NCI-H1092 (cell line): ENCODE measurements at places on chromosomes 1 and 21.

DNA sequence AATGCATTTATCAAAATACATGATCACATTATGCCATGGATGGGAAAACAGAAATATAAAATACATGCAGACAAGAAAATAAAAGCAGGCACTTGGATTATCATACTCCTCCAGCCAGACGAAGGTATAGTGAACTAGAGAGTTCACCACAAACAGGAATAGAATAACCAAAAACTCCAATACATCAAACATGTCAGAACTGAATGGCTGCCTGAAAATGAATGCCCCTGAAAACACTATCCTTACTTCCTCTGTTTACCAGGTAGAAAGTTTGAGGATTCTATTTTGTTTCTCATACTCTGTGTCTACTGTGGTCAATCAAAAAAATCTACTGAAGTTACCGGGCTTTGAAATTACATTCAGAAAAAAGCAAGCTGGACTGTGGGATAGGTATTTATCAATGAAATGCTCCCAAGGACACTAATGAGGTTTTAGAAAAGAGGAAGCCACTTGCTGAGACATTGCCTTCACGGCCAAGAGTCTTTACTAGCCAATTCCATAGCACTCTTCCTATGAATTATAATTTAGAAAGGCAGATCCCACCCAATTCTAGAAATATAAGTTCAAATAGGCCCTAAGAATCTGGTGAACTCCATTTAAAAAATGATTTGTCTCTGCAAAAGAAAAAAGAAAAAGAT lies 197.7 kb downstream of the SMYD3 start:
- no peak for DNase-seq

DNA sequence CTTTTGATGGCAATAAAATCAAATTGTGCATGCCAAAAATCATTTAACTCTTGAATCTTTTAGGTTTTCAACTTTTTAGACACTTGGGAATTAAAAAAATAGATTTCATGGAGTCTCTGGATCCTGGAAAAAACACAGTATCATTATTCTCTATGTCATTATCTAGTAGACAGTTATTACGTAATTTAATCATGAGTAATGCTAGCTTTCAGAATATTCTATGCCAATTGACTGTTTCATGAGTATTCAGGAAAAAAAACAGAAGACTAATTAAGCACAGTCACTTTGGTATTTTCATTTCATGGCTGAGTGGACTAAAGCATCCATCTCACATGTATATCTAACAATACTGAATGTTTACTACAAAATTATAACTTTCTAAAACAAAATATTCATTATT lies 44.0 kb downstream of the ODF2L start:
- no peak for DNase-seq

- no peak for DNase-seq
Measured at GRCh38 chr1:236128646-236129178, 13.6 kb upstream of the GPR137B start.

- no peak for DNase-seq
Measured at GRCh38 chr1:10622910-10623685, 148.3 kb downstream of the PEX14 start.

- no peak for DNase-seq
Measured at GRCh38 chr1:201014816-201015200, 8.7 kb downstream of the KIF21B start.

DNA sequence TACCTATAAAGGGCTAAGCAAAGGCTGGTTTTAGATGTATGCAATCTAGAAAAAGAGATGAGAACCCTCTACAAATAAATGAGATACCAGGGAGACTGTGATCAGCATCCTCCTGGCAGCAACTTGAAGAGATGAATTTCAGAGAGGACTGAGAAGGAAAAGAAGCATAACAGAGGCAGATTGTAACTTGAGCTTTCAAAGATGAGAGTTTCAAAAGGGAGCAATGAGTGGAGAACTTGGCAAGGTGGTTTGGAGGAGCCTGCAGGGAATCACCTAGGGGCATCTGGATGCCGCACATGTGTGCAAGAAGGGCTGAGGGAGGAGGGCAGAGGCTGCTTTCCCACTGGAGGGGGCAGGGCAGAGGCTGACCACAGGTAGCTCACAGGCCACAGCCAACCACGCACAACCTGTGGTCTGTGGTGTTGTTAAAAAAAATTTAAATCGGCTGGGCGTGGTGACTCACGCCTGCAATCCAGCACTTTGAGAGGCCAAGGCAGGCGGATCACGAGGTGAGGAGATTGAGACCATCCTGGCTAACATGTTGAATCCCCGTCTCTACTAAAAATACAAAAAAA lies 50.2 kb downstream of the PCNX2 start:
- no peak for DNase-seq

DNA sequence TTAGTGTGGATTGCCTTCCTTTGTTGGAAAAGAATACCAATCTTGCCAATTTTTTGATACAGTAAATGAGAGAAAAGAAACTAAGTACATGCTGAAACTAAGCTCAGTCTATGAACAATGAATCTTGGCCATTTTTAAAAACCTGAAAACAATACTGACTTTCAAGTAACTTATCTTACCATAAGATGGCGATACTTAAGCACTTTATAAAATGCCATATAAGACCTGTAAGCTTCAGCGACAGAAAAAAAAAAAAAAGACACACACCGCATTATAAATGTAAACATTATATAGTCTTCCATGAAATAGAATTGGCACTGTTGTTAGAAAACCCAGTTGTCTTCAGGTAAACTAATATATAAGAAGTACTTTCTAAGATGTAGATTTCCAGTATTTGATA lies 3.0 kb downstream of the OLFM3 start:
- DNase-seq = no peak

DNA sequence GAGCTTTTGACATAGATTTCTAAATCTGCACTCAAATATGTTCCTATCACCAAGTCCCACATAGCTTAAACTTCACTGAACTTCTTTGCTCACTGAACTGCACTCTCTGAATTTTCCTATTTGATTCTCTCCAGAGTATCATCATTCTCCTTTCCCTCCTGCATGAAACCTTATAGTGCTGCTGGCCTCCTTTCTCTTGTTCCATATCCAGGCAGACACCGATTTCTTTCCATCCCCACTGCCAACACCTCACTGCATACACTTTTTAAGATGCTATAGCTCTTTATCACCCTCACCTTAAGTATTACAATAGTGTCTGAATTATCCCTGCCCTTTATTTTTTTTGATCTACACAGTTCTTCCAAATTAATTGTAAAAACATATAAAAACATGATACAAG lies 3.1 kb upstream of the TRIM45 start:
- no peak for DNase-seq

DNA sequence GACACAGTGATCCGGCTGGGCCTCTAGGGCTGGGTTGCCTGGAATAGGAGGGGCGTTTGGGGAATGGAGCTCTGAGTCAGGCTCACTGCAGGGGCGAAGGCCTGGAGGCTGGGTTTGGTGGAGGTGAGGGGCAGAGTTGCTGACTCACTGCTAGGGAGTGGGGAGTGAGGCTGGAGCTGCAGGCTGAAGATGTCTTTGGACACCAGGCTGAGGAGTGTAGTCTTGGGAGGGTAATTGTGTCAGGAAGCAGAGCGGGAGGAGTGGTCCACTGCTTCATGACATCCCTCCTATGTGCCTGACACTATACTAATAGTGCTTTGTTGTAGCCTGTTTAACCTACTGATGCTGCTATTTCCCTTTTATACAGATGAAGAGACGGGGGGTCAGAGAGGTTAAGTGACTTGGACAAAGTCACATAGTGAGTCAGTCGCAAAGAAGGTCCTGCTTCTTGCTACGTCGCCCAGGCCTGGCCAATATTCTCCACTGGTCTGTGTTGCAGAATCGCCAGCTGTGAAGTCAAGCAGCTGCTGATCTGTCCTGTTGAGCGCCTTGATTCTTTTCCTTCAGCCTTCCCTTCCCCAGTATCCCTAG lies 13.6 kb downstream of the ACTL8 start:
- no peak for DNase-seq

GRCh38 chr1:6868660-6869380 lies 83.6 kb downstream of the CAMTA1 start:
- no peak for DNase-seq

DNA sequence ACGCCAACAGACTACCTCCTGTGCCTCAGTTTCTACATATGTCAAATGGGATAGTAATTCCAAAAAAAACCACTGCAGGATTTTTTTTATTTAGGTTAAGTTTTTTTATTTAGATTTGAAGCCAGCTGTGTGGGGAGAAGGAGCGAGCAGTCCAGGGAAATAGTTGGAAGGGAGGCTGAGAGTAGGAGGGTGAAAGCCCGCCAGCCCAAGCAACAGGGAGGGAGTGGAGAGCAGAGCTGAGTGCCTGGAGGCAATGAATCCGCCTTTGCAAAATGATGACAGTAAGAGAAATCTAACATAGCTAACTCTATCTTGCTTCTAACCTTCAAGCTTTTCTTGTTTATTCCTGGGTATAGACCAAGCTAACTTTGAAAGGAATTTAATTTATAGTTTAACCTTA lies 15.6 kb upstream of the C1orf198 start:
- no peak for DNase-seq

GRCh38 chr1:206521127-206521526 lies 13.8 kb downstream of the RASSF5 start:
- DNase-seq = no peak

- DNase-seq = no peak
Measured at GRCh38 chr1:150156868-150157603, 7.3 kb downstream of the PLEKHO1 start.

GRCh38 chr1:215807911-215808436 lies 240.9 kb downstream of the KCTD3 start:
- DNase-seq = no peak

GRCh38 chr1:208101661-208102431 lies 142.3 kb downstream of the PLXNA2 start:
- DNase-seq = peak; percentile 97

- DNase-seq = no peak
Measured at GRCh38 chr1:65148548-65149350, 746 bp downstream of the AK4 start.

DNA sequence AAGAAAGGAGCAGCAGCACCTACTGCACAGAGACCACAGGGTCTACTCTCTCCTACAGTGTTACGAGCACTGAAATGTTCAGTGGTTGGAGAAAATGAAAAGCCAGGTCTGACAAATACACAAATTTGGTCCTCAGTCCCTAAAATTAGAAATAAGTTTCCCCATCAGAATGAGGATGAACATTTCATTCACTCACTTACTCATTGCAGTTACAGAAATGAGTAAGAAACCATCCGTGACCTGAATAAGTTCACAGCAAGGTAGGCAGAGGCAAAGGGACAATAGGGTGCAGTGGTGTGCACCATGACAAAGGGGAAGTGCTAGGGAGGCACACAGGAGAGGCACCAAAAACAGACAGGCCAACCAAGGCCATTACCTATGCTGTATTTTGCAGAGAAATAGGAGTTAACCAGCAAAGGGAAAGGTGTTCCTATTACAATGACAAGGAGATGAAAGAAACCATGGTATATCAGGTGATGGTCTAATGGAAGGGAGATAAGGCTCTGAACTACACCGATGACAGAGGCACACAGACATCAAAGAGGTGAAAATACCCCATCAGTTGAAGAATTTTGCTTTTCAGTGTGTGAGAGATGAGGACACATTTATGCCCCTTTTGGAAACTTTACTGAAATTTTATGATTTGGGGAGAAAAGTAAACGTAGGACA lies 29.4 kb downstream of the VAV3 start:
- DNase-seq = no peak

DNA sequence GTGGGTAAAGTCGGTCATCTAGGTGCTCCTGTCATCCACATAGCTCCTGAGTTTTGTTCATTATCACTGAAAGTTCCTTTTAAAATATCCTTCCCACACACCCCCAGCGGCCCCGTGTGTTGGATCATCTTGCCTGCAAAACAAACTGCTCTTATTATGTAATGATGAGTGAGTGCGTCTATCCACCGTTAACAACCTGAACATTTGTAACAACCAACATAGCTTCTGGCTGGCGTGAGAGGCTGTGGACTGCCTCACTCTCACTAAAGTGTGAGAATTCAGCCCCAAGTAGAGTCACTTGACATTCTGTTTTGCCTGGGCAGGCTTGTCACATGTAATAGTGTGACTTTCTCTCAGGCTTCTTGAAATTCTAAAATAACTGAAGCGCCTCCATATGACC lies 14.5 kb upstream of the KCNA2 start:
- no peak for DNase-seq

DNA sequence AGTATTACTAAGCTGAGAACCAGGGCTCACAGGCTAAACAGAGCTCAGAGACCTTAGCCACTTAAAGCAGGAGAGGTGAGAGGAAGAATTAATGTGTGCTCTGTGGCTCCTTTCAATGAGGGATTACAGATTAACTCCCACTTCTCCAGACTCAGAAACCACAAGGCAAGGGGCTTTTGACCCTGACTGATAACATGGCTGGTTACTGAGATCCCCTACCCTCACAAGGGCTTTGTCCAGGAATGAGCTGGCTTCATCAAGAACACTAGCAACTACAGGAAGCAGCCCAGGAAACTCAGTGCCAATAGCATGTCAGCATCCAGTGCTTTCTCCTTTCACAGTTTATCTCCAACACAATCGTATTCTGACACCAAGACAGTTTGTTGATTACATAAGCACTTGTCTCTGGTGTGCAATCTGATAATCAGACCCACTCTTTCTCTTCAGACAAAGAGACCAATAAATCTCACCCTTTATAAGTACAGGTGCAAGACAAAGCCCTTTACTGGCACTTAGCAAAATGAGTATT lies 38.8 kb downstream of the ERI3 start:
- no peak for DNase-seq

DNA sequence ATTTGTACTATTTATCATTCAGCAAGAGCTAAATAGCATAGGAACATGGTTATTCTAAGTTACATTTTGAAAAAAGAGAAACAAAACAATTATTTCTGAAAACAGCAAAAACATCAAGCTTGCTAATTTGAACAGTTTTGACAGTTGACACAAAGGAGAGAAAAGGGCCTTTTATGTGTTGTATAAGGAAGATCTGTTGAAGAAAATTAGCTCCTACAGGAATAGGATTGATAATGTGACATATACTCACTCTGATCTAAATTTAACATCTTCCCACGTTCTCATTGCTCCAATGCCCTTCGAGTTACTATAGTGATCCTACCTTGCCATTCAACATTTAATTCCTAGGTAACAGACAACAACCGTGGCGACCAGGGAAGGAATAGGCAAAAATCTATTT lies 61.4 kb upstream of the BTG3 start:
- no peak for DNase-seq

GRCh38 chr1:23791516-23792047 lies 637 bp downstream of the LYPLA2 start:
- no peak for DNase-seq

GRCh38 chr1:85609976-85610375 lies 29.4 kb downstream of the CCN1 start:
- no peak for DNase-seq

DNA sequence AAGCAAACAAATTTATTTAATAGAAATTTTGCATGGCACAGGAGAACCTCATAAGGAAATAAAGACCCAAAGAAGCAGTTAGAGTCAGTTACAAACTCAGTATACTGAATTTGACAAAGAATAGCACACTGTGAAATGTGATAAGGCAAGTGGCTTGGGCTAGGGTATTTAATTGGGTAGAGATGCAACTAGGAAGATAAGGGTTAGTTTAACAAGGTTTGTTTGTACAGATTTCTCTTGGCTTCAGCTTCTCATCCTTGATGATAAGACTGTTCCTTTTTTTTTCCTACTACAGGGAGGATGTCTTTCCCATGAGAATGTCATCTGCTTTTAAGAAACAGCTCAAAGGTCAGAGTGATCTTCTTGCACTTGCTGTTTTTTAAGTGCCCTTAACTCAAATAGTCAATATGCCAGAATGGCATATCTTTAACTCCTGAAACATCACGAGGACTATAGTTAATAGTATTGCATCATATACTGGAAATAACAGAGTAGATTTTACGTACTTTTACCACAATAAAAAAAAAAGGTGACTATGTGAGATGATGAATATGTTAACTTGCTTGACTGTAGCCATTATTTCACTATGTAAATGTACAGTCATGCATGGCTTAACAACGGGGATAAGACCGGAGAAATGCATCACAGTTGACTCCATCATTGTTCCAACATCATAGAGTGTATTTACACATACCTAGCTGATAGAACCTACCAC lies 9.2 kb upstream of the TRAF3IP3 start:
- DNase-seq = no peak
